Activated naive CD8-positive, alpha-beta T cell treated with anti-CD3 and anti-CD28 coated beads for 36 hours (primary cell): ENCODE measurements at places on chromosomes 4 and X. TPM values are rescaled to one million over a fixed set of nuclear protein-coding genes. Genes with fewer than 3 reads are reported as not detected.

TAF7L gene
- not detected for total RNA-seq

OPHN1 gene
- total RNA-seq: not detected

FDCSP gene
- not detected for total RNA-seq

PAK3 gene
- 0.62 TPM for total RNA-seq

SCRG1 gene
- total RNA-seq: not detected

PCYT1B gene
- 0.74 TPM for total RNA-seq

OSTC gene
- 89.4 TPM for total RNA-seq

CCDC120 gene
- 3.7 TPM for total RNA-seq

GYG2 gene
- not detected for total RNA-seq

FAM47E gene
- not detected for total RNA-seq

SUPT20HL2 gene
- not detected for total RNA-seq

MAGIX gene
- total RNA-seq: 0.88 TPM

CDX4 gene
- not detected for total RNA-seq
